ENCODE measurements at places on chromosomes 1 and 21.

DNA sequence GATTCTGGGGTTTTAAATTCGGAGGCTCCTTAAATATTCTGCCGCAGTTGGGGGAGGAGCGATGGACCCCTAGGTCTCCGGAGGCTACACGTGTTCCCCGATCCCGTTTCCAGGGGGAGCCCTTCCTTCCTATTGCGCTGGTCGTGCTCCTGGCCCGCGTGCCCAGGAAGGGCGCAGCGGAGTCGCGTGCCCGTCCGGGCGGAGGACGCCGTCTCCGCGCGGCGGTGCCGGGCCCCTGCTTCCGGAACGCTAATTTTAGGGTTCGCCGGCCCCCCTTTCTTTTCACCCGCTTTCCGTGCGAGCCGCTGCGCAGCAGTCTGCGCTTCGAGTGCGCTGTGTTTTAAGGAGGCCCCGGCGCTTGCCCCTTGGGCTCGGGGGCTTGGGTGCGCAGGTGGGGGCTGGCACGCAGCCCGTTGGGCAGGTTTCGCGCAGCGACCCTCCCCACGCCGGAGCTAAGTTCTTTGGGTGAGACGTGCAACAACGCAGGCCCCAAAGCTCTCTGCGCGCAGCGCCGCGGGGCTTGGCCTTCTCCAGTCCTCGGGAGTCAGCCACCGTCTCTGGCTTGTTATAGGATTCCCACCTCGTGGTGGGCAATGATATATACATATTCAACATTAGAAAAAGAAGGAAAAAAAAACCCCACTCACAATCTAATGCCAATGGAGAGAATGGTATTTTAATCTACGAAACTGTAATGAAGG is 43.5 kb upstream of the DNAJC6 start:
- DNase-seq, result peak; percentile 36

DNA sequence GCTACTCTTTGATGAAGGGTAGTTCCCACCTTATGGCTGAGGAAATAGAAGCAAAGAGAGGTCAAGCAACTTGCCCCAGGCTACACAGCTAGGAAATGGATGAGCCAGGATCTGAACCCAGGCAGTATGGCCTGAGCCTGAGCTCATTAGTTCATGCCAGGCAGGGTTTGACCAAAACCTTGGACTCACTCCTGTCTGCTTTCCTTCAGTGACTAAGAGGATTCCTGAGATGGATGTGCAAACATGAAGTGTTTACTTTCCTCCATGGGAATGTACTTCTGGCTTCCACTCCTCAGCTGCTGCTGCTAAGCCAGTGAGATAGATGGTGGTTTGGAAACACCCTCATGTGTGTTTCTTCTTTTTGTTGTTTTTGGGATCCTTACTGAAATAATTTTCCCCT is 35.1 kb upstream of the ERRFI1 start:
- DNase-seq, result no peak

DNA sequence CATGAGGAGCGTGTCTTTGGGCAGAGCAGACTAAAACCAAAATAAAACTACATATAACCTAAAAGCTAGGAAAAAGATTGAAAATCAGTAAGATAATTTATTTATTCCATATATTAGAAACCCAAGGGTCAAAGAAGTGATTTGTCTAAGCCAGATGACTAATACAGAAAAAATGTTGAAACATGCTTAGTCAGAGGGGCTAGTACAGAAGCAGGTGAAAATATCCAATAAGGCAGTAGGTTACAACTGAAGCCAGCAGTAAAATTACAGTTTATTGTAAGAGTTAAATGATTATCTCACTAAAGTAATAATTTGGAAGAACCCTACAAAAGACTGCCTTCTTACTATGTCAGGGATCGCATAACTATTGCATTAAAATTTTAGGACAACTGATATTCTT is 1190.9 kb upstream of the PRMT6 start:
- no peak for DNase-seq

- DNase-seq, result no peak
Measured at GRCh38 chr21:38938343-38938742, 132.6 kb downstream of the ETS2 start.

GRCh38 chr1:28157894-28158293 is 18.6 kb downstream of the PTAFR start:
- DNase-seq, result no peak

DNA sequence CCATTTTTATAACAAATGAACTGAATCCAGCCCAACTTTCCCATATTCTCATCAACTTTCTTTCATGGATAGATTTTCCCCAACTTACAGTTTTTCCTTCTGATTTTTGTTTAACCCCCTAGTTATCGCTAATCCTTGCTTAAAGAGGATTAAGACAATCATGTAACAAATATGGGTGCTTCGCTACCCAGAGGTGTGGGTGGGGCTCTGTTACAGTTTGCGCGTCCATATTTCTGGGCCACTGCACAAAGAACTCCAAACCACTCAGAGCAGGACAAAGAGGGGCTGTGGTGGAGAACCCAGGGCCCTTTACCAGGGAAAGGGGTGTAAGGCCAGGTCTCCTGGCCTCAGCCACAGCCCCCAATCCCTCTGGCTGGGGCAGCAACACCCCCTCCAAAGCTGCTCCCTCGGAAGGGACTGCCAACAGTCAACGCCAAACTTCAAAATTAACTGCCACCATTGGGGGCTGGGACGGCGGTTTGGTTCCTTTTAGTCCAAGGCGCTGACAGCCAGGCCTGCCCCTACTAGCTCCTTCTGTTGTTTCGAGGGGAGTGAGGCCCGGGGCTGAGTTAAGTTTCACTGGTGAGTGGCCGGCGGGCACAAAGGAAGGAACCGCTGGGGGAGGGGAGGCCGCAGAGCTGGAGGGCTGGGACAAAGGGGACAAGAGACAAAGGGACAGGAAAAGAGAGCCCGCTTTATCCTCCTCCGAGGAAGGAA is 27.9 kb downstream of the SSBP3 start:
- DNase-seq, result no peak

- no peak for DNase-seq
Measured at GRCh38 chr1:172162236-172162635, 258.2 kb upstream of the C1orf105 start.

DNA sequence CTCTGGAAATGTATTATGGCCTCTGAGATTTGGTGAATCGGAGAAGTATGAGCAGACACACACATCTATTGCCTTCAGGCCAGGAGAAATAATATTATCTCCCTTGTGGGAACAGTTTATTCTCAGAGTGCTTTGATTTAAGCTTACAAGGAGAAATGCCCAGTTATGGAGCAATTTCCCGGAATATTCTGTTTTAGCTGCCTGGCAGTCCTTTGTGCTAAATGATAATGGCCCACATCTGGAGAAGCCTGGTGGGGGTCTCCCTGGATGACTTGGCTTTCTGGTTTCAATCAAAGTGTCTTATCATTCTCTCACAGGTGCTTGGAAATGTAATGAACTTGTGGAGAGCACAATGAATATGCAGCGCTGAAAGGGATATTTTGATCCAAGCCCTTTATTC is 389.6 kb upstream of the USP24 start:
- no peak for DNase-seq

- no peak for DNase-seq
Measured at GRCh38 chr21:45050345-45050796, 24.0 kb upstream of the ADARB1 start.
